NCI-H748 treated with DMSO at 0.1 percent for 48 hours (cell line): ENCODE measurements at places on chromosomes 11 and 22.

DNA sequence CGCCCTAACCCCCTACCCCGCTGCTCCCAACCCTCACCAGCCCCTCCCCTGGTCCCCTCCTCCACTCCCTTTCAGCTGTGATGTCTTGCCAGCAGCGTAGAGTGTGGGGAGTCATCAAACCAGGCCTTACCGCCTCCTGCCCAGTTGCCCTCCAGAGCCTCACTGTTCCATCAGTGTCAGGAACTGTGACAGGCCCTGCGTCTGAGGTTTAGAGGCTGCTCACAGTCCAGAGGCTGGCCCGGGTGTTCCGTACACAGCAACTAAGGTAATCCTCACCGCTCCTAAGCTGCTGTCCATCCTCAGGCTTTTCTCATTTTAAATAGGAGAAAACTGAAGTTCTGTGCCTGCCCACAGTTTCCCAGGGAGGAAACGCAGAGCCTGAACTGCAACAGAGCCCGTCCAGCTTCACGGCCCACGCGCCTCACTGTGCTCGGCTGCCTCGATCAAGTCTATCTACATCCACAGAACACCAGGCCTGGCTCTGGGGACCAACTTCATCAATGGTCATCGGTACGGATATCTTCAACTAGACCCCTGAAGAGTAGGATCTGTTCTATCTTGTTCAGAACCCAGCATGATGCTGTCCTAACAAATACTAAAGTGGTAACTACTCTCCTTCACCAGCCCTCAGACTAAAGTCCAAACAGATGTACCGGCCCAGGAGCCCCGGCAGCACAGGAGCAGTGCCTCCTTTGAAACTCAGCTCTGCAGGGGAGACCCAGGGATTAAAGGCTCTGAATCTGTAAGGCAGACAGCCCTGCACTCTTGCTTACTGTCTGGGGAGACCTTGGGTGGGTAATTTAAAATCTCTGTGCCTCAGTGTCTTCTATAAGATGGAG is 10.3 kb downstream of the VPS37C start:
- DNase-seq: no peak

- no peak for DNase-seq
Measured at GRCh38 chr11:35102267-35102666, 36.7 kb upstream of the CD44 start.

- no peak for DNase-seq
Measured at GRCh38 chr11:71212871-71213559, 39.4 kb downstream of the SHANK2 start.

- no peak for DNase-seq
Measured at GRCh38 chr11:34135439-34135838, 30.0 kb downstream of the NAT10 start.

DNA sequence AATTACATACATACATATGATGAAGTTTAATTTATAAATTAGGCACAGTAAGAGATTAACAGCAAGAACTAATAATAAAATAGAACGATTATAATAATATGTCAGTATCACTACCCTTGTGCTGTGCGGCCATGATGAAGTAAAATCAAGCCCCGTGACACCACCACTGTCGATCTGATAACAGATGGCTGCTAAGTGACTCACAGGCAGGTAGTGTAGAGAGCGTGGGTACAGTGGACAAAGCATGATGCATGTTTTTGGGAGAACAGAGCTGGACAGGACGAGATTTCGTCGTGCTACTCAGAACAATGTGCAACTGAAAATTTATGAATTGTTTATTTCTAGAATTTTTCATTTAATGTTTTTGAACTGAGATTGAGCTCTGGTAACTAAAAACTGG is 108.4 kb upstream of the TIMP3 start:
- no peak for DNase-seq

DNA sequence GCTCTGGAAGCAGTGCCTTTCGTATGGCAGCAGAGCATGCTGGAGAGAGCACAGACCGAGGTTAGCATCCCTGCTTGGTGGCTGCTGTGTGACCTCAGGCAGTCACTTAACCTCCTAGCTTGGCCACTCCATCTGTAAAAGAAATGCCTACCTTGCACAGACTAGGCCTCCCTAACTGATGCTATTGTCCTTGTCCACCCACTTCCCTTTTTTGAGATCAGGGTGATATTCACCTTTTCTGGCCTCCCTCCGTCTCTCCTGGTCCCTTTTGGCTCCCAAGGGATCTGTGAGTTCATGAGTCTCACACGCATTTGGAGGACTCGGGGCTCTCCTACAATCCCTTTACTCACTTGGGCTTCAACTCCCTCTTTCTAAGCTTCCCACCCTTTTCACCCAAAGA is 37.2 kb downstream of the TECTA start:
- DNase-seq: no peak
